Activated naive CD4-positive, alpha-beta T cell treated with Interleukin-2 at 50 U/mL for 16 hours (primary cell): ENCODE measurements at places on chromosomes 1 and 21.

DNA sequence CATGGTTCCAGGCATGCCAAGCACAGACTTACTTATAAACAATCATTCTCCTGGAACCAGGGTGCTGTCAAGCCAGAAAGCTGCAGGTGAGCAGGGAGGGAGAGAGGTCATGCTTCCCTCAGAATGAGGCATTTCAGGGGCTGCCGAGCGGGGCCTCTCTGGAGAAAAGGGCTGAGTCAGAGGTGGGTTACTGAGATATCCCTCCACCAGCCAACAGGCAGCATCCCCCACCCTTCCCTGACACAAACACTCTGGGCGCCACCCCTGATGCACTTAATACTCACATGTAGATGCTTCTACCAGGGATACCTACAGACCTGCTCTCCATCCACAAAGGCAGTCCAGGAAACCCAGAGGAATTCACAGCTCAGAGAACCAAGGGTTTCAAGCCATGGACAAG is 13.1 kb downstream of the STK40 start:
- no peak for DNase-seq

DNA sequence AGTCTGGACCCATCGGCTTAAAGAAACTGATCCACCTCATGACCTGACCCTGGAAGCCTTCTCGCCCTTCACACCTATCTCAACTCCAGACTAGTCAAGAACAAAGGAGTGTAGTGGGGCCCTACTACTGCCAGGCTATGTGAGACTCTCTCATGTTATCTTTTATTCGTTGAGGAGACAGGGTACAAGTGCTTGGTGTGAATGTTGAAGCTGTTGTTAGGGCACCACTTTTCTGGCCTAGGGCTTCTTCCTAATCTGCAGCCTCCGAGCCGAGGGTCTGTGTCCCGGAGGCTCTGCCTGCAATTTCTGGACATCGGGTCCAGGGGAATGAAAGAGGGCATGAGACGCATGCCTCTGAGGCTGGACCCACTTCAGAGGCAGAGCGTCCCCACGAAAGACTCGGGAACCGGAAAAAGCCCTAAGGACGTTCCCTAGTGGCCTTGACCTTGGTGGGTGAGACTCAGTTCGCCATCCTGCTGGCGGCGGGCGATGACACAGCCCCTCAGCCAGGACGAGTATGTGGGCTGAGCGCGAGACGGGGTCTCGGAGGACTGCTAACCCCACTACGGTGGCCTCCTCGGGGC is 671 bp downstream of the DNAJC11 start:
- no peak for DNase-seq

DNA sequence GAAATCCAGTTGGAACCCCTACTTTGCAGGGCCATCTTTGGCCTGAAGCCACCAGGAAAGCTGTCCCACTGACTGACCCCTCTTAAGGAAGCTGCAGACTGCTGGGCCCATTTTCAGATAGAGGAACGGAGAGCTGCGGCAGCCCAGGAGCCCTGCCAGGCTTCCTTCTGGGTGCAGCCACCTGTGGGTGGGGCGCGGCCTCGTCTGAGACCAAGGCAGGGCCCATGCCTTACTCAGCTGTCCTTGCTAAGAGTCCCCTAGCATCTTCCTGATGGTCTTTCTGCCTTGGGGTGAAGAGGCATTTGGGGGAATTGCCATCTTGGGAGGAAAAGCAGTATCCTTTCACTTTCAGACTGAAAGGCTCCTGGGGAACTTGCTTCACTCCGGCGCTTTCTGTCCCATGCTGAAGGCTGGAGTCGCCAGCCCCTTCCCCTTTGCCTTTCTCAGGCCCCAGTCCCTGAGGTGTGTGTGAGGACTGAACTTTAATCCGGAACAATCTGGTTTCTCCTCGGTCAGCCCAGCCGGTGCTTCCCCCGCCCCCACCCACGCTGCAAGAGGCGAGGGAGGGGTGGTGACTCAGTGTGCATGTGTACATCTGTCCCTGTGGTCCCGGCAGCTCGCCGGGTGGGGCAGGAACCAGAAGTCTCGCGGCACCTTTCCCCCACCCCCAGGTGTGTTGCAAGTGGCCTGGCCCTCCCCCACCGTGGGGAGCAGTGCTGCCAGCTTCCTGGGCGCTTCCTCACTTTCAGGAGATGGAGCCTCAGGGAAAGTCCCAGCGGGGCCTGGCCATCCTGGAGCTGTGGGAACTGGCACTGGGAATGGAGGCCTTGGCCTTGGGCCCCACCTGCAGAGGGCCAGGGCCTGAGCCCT is 5.1 kb downstream of the ZC3H12A start:
- peak; percentile 94 for DNase-seq

GRCh38 chr1:57423656-57424211 is at the start of gene DAB1:
Gene DAB1, minus strand, starts transcription at chr1:57424060. Its CDS starts 133,030 bp downstream, at chr1:57291030.
- DNase-seq = no peak

DNA sequence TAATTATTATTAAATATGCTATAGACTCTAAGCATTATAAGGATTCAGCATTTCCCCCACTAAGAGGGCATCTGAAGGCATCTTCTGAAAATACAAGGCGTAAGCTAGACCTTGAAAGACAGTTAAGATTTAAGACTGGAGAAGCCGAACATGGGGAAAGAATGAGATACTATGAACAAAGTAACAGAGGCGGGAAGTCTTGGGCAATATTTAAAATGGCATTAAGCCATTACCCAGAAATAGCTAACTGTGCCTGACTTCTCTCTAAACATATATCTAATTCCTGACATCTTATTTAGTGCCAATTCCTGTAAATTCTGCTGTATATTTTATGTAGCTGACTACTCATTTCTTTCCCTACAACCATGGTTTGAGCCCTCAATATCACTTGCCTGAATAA is 20.9 kb downstream of the DPH5 start:
- no peak for DNase-seq

DNA sequence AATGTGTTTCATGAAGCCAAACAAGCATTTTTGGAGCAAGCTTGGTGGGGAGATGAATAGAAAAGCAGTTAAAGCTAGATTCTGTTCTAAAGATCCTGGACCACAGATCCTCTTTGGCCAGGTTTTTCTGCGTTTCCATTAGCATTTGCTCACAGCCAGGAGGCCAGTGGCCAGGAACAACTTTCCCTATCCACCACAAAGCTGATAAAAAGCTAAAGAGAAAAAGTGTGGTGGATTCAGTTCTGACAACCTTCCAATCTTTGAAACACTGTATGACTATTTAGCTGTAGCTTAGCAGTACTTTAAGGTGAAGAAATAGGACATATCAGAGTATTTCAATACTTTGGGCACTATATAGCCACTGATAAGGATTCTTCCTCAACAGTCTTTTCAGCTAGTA is 3.0 kb upstream of the NEK7 start:
- DNase-seq = no peak

GRCh38 chr1:178055093-178055492 is 38.8 kb upstream of the RASAL2 start:
- no peak for DNase-seq

DNA sequence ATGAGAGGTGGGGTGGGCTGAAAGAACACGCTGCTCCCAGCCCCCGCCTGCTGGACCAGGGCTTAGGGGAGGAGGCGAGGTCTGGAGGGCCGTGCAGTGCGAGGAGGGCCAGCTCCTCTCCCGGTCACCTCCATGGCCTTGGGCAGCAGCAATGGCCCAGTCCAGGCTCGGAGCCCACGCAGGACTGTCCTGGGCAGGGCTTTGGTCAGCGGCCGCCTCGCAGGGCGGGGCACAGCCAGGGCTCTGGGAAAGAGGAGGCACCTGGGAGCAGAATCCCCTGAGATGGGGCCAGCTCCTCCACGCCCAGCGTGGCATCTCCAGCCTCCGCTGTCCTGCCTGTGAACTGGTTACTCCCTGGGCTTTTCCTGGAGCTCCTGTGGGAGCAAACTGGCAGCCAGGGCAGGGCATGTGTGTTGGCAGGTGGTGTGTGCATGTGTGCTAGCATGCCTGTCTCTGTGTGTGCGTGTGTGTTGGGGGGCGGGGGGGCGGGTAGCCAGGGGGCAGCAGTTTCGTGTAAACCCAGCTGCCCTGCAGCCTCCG is 27.4 kb downstream of the ARHGEF16 start:
- no peak for DNase-seq

DNA sequence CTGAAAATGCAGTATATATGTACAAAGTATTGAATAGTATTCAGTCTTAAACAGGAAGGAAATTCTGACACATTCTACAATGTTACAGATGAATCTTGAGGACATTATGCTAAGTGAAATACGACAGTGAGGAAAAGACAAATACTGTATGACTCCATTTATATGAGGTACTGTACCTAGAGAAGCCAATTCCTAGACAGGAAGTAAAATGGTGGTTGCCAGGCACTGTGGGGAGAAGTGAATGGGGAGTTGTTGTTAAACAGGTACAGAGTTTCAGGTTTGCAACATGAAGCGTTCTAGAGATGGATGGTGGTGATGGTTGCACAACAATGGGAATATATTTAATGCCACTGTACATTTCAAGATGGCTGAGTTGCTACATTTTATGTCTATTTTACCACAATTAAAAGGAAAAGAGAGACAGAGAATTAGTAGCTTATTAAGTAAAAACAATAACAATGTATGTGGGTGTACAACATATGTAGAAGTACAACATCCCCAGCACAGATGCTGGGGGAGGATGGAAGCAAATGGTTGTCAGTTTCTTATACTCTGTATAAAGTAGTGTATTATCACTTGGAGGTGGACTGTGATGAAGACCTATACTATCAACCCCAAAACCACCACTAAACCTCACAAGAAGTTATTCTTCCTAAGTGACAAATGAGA is 3.9 kb upstream of the RAB4A start:
- no peak for DNase-seq

DNA sequence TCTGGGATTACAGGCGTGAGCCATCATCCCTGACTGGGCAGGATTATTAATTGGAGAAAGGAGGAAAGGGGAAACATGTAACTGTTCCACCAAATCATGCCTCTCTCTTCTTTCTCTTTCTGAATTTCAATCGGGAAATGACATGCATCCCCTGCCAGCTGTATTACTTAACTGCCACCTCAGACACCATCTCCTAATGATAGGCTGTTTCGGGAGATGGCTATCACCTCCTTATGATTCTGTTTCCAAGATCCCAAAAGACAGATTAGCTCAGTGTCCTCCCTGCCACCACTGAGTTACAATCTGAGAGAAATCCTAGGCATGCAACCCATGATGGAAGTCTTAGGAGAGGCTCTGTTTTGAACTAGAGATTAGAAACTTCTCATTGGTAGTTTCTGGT is 67.5 kb downstream of the MIS18A start:
- no peak for DNase-seq

- no peak for DNase-seq
Observed at GRCh38 chr1:180133193-180133592, 21.5 kb upstream of the QSOX1 start.

DNA sequence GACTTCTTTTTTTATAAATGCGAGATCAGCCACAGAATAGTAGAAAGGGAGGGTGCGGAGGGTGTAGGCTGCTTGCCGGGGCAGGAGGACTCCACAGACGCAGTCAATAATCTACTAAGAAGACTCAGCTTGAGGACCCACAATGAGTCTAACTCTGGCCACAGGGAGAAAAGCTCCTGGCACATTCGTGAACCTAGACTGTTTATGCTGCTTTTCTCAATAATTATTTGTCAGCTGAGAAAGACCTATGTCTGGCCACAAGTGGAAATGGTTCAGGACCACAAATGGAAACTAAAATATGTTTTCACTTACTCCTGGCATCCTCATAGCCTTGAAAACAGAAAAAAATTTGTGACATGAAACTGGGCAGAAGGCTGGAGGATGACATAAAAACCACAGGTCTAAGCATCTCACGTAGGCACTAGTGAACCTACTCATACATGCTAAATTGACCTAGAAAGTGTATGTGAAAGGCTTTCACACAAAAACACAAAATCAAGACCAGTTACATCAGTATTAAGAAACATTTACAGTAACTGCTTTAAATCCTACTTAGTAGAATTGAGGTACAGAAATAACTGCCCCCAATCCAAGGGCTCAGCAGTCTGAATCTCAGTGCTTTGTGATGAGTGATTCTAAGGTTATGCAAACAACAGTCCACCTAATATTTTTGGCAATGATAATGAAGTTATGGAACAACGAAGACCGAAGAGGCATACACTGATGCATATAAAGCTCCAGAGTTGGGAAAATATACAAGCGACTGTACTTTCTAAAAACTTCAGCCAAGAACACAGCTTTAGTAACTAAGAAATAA is 159.5 kb downstream of the SLC45A1 start:
- peak; percentile 34 for DNase-seq

DNA sequence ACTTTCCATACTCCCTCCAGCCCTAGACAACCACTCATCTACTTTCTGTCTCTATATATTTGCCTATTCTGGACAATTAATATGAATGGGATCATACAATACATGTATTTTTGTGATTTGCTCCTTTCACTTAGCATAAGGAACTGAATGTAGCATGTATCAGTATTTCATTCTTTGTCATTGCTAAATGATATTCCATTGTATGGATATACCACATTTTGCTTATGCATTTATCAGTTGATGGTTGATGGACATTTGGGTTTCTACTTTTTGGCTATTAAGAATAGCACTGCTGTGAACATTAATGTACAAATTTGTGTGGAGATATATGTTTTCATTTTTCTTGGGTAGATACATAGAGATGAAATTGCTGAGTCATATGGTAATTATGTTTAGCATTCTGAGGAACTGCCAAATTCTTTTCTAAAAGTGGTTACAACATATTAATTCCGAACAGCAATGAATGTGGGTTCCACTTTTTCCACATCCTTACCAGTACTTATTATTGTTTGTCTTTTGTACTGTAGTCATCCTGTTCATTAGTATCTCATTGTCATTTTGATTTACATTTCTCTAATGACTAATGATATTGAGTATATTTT is 121.0 kb downstream of the LRRC40 start:
- no peak for DNase-seq

DNA sequence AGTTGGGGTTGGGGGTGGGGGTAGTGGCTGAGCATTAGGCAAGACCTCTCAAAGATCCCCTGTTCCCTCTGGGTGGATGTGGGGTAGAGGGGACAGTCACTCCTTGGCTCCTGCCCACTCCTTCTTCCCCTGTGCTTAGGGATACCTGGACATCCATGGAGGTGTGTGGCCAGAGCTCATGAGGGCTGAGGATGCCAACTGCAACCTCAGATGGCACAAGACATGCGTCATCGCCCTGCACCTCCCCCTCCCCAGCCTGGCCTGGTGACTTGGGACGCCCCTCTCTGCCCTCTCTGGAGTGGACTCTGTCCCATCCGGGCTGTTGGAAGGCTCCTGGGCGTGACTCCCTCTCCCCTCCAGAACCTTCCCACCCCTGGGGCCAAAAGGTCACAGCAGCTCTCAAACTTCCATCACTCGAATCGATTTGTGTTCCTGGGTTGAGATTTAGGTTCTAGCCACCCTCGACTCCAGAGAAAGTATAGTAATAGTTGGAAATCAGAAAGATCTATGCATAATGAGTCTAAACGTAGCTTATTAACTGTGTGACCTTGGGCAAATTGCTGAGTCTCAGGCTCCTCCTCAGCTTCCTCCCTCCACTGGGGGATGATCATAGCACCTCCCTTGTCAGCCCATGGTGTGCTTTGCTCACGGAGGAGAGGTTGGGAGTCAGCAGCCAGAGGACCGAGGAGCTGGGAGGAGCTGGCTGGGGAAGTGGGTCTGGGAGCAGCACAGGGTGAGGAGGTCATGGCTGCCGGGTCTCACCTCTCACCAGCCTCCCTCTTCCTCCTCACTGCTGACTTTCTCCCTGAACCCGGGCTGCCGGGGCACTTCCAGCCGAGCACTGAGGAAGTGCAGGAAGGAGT is 2.2 kb upstream of the PTPN7 start:
- peak; percentile 27 for DNase-seq

- DNase-seq = no peak
Observed at GRCh38 chr21:25818121-25818520, 83.3 kb downstream of the GABPA start.

GRCh38 chr1:54352755-54353154 is 53.4 kb downstream of the SSBP3 start:
- no peak for DNase-seq

GRCh38 chr1:5921129-5921528 is 71.1 kb downstream of the NPHP4 start:
- DNase-seq = no peak

- no peak for DNase-seq
Observed at GRCh38 chr21:32562426-32562825, 22.9 kb downstream of the TCP10L start.
